ENCODE measurements at places on chromosomes 4 and X.

GRCh38 chrX:139484591-139484990 is 45.9 kb upstream of the F9 start:
- no peak for DNase-seq

DNA sequence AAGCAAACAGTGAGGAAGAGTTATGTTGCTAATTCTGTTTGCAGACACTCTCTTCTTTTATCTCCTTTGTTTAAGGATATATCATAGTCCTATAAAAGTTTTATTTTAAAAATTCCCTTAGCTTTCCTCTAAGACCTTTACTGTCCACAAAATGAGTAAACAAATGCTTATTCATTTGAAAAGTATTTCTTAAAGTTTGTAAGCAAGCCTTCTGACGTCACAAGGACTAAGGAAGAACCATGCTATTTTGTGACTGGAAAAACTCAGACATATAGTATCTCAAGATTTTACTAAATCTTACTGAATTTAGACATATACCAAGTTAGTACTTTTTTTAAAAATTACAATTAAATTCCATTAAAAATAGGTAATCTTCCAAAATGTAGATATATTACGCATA is 5.2 kb upstream of the RBMXL3 start:
- DNase-seq, result no peak

DNA sequence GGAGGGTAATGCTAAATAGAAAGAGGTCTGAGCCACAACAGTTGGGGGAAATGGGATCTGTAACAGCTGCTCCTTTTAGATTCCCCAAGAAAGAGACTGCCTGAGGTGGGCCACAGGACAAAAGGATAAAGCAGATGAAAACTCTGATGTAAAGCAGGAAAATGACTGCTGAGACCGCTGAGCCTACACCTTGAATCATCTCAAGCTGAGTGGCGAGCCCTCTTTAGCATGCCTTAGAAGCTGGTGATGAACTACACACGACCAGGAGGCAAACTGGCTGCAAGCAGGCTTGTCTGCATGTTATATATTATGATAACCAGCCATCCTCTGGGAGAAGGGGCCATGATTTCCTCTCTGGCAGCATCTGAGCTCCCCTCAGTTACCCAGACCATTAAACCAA is 88.4 kb downstream of the TTC29 start:
- DNase-seq, result no peak

- no peak for DNase-seq
These were observed 205.9 kb downstream of the AASDH start for GRCh38 chr4:56181140-56181953.

DNA sequence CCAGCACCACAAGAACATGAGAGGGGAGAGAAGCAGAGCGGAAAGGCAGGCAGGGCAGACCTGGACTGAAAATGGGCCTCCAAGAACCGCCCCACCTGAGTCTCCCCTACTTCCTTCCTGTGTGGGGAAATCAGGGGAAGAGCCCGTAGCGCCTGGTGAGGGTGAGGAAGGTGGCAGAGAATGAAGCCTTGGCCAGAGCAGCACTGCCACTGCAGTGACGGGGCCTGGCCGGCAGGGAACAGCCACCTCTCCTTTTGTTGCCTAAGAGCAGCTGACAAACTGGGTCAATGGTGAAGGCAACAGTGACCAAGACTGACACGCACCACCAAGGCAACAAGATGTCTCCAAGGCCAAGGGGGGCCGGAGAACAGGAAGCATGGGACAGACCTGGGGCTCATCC is 58.4 kb upstream of the CBR4 start:
- no peak for DNase-seq
